ENCODE measurements at places on chromosomes 2 and 18.

- no peak for DNase-seq
Measured at GRCh38 chr2:28643911-28644334, 107.7 kb upstream of the PPP1CB start.

DNA sequence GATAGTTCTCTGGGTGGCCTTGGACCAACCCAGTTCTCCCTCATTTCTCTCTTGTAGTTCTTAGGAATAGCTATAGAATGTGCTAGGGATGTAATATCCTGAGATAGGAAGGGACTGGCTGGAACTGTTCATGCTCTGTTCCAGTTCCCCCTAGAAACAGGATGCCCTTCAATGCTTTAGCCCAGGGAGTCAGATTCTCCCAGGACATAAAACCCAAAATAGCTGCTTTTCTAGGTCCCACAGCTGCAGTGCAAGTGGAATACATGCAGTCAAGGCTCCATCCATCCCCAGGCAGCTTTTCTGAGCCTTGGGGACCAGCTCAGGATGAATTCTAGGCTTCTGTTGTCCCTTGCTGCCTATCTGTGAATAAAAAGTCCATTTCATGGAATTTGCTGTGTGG is 257.3 kb upstream of the CTAGE1 start:
- DNase-seq = no peak

- DNase-seq = no peak
Measured at GRCh38 chr2:9703085-9703678, 72.4 kb upstream of the YWHAQ start.

GRCh38 chr2:102003696-102004095 is 11.9 kb downstream of the IL1R2 start:
- no peak for DNase-seq

DNA sequence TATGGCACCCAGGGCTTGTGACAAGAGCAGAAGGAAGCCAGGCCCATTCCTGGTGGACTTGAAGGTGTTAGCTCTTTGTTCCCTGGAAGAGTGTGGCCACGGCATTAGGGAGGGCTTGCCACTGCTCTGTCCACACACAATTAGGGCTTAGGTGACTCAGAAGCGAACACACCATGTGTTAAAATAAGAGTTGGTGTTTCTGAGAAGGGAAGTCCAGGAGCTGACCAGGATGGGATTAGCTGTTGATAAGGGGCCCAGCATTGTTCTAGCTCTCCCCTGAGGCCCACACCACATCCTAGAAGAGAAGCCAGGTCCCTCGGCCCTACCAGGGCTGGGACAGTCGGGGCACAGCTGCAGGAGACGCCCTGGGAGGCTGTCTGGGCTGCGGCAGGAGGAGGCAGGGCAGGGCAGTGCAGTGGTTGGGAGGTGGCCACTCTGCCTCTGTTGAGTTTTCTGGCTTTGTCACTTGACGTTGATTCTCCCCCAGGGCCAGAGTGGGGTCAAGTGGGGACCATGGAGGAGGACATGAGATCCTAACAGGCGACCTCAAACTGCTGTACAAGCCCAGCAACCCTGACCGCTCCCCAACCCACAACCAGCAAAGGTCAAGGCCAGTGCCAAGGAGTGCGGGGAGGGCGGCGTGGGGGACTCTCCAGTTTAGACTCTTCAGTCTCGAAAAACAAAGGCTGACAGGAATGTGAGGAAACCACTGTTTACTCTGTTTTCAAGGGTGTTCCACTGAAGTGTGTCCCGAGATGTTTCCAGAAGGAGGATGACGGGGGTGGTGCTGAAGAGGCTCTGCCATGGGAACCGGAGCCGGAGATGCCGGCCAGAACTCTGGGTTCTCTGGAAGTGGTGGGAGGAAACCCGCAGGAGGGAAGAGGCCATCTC is 16.8 kb downstream of the GNLY start:
- DNase-seq = no peak

GRCh38 chr2:219614076-219614860 is 13.2 kb upstream of the SLC4A3 start:
- DNase-seq = no peak

- DNase-seq = no peak
Measured at GRCh38 chr2:63544017-63544627, 44.2 kb downstream of the WDPCP start.

DNA sequence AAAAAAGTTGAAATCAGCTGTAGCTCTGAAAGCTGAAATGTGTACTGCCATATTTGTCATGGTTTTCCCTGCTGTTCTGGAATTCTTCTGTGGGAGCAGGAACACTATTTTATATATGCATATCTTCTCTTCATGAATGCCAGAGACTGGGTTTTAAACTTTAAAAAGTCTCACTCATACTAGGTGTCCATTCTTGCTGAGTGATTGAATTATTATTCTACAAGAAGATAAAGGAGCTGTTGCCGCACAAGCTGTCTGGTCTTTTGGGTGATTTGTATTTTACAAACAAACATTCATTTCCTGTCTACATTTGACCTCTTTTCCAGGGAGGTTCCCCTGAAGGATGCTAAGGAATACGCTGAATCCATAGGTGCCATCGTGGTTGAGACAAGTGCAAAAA is 40.5 kb upstream of the TXNDC2 start:
- DNase-seq = no peak

GRCh38 chr2:239834143-239834542 is 191.0 kb downstream of the NDUFA10 start:
- DNase-seq = no peak

GRCh38 chr2:79861059-79861374 is 348.2 kb downstream of the CTNNA2 start:
- no peak for DNase-seq

DNA sequence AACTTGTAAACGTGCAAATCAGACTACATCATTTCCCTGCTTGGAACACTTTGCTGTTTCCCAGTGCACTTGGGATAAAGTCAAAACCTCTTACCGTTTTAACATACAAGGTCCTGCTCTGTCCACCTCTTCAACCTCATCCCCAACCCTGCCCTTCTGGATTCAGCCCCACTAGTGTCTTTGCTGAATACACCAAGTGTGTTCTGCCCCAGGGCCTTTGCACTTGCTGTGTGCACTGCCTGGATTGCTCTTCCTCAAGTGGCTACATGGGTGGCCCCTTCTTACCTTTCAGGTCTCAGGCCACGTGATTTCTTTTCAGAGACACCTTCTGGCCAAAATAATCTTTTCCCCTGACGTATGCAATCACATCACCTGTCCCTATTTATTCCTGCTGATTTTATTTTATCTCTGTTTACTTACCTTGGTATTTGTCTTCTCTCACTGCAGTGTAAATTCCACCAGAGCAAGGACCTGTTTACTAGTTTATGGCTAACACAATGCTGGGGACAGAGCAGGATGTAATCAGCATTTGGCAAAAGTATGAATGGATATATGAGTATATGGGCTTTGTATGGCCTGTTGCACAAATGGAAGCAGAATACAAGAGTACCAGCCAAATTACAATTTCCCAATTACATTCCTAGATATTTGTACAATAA is 63.9 kb downstream of the MAPK4 start:
- no peak for DNase-seq

DNA sequence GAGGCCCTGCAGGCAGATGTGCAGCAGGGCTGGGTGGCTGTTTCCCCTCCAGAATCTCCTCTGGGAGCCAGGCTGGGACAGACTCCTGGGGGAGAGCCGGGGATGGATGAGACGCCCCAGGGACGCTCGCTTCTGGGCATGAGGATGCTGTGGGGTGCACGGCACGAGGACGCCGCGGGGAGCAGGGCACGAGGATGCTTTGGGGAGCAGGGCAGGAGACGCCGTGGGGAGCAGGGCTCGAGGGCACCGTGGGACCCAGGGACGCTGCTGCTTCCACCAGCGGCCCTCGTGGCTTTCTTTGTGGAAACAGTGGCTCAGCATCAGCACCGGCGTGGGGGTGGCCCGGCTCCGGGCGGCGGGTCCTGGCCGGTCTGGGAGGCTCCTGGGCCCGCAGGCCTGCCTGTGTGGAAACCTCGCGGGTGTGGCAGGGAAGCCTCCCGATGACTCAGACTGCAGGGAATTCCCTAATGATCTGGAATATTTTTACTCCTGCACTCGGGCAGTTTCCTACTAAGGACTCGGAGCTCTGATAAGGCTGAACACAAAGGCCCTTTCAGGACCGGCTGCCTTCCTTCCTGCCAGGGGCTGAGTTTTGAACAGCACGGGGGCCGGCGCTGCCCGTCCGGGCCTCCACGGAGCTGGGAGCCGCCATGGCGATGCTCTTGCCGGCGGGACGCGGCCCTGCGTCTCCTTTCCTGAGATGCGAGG is 62.6 kb downstream of the NFATC1 start:
- DNase-seq = no peak

GRCh38 chr2:25159949-25160348 is 8.4 kb downstream of the POMC start:
- DNase-seq = no peak

DNA sequence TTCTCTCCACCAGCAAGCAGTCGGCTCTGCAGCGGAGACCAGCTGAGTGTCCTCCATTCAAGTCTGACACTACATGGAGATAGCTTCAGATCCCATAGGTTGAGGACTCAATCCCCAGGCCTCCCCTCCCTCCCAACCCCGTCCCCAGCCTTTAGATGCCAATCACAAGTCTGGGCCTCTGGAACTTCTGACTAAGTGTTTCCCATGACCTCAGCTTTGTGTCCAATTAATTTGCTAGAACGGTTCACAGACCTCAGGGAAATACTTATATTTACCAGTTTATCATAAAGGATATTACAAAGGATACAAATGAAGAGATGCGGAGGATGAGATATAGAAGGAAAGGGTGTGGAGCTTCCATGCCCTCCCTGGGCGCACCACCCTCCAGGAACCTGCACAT is 77.4 kb downstream of the MERTK start:
- DNase-seq = no peak

DNA sequence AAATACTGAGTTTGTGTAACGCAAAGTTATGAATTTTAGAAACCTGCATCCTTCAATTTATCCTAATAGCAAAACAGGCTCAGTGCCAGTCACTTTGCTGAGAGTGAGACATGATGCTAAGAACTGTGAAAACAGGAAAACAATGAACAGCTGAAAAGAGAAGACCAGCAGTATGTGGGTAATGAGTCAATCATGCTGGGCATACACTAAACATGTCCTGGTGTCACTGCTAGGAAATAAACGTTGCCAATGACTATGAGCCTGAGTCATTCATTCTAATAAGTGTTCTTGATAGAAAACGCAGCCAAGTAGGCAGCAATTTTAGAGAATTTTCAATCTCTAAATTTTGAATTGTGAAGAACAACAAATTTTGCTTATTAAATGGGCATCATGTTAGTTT is 237.3 kb downstream of the GALR1 start:
- no peak for DNase-seq

Measured in iPS DF 6.9 (cell line).